ENCODE measurements at places on chromosomes 7 and 10.

- peak; percentile 78 for DNase-seq
These were observed 18.9 kb upstream of the DNAJC1 start for GRCh38 chr10:22022257-22023032.

- DNase-seq = no peak
These were observed 95.8 kb upstream of the CREB5 start for GRCh38 chr7:28316489-28316888.

DNA sequence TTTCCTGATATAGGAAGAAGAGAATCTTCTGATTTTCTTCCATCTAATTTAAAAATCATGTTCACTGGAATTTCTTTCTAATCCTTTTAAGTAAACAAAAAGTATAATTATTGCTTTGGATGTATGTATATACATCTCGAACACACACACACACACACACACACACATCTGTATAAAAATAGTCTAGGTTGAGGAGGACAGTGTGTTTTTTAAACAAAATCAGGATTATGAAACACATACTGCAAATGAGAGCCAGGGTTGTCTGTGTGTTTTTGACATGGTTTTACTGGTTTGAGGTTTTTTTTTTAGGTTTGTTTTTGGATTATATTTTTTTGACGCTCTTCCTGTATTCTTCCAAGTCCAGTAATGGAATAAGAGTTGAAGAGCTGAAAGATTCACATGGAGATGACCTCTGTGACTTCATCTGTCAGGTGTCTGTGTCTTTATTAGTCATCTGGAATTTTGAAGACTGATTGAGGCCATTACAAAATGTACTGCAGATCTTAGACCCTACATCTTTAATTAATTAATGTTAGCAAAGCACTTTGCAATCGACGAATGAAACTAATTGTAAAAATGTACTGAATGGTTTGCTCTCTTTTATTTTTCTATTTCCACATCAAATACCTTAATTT is 237.1 kb downstream of the SUGCT start:
- DNase-seq = no peak

- DNase-seq = no peak
These were observed 351.2 kb downstream of the GFRA1 start for GRCh38 chr10:115921795-115922194.

DNA sequence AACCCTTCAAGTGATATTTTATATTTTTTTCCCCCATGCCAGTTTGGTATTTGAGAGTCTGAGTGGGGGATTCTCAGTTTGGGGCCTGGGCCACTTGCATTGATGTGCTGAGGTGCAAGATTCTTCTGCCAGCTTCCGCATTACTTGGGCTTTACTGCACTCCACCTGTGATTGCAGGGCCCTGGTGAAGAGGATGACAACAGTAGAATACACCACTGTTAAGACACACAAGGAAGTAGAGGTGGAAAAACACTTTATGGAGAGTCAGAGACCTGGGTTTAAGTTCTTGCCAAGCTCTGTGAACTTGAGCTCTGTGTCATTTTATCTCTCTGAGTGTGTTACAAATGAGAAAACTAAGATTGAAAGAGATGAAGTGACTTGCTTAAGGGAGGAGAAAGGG is 209.4 kb downstream of the LRMDA start:
- no peak for DNase-seq

DNA sequence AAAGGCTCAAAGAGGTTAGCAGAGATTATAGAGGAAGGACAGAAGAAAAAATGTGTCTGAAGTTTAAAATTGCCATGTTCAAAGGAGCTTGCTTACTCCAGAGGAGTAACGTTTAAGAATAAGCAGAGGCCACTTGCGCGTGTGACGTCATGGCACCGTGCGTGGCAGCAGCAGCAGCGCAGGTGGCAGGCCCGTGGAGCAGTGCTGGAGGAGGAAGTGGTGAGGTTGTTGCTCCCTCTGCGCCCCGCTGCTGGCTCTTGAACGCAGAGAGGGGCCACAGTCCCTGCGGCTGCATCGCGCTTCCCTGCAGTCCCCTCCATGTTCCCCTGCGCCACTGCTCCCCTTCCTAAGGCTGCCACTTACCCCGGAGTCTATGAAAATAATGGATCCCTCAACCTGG is 37.5 kb downstream of the GDI2 start:
- no peak for DNase-seq

DNA sequence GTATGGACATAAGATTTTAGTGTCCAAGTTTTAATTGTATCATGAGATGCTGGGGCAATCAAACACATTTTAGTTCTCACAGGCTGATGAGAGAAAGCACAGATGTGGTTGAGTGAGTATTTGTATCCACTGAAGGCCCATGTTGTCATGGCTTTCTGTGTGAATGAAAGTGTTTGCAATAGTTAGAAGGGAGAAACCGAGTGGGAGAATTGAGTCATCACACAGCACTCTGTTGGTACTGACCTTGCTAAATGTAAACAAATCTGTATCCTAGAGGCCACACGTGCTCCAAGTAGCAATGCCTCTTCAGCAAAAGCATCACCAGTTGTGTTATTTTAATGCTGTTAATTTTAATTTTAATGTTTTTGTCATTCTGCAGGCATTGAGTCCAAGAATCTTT is 121.2 kb downstream of the EMX2 start:
- no peak for DNase-seq

GRCh38 chr7:141754939-141755338 is 9.0 kb upstream of the TAS2R3 start:
- no peak for DNase-seq

DNA sequence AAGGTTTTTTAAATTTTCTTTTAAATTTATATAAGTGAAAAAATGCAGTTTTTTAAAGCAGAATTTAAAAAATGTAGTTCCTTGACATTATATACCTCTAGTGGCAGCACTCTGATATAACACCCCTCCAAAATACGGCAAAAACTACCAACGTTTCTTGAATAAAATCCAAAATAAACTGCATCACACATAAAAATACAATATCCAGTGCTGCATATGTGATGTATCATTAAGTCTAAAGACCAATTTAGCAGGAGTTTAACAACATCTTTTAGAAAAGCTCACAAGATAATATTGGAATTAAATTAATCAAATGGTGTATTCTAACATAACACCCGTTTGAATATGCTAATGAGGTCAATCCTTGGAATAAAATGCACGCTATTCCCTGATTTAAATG is 1.4 kb downstream of the TCERG1L start:
- DNase-seq = no peak

DNA sequence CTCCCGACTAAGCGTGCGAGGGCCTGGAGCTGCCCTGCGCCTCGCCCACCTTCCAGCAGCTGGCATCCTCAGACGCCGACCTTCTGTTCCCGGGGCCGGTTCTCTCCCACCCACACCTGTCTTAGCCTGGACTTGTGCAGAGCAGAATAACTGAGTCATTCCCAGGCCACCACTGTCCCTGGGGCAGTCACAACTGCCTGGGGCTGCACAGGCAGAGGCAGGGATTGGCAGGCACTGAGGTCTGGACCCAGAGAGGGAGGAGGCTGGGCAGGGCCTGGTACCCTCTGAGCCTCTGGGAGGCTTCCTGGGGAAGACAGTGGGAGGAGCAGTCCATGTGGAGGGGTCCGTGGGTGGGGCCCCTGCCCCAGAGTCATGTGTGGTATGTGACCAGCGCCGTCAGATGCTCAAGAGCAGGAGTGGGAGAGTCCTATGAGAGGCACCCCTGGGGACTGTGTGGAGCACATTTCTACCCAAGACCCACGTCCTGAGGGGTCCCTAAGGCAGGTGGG is 74.3 kb downstream of the NKX6-2 start:
- DNase-seq = no peak

GRCh38 chr10:71300555-71301370 is 18.3 kb upstream of the SLC29A3 start:
- DNase-seq = no peak

GRCh38 chr7:36874041-36874440 is 149.7 kb upstream of the AOAH start:
- DNase-seq = no peak

DNA sequence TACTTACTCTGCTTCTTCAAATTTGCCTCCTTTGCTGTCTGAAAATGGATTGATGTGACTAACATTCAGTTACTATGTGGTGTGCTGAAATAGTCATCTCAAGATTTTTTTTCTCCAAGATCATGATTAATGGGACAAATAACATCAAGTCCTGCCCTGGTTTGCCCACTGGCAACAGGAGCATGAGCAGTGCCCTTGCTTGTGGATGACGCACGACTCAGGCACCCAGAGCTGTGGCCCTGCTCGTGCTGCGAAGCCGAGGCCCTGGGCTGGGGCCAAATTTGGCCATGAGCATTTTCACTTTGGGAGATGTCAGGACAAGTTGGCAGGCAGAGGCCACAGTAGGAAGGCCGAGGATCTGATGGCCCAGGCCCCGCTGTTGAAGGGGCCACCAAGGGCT is 239.8 kb upstream of the IGFBP3 start:
- no peak for DNase-seq

DNA sequence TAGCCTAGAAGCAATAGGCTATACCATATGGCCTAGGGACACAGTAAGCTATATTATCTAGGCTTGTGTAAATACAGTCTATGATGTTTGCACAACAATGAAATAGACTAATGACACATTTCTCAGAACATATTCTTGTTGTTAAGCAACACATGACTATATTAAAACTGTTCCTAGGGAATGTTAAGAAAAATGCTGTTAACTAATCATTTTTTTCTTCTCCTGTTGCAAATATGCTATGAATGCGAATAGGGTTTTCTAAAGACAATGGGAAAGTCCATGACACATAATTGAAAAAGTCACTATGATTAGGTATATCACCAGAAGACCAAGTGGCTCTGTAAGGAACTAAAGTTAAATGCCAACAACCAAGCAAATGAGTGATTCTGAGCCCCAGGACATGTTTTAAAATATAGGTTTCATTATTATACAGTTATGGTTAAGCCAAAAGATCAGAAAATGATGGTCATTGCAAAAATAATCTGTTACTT is 454.0 kb upstream of the SORCS1 start:
- DNase-seq = no peak

- DNase-seq = no peak
These were observed 445.8 kb downstream of the AUTS2 start for GRCh38 chr7:70044064-70044463.

- DNase-seq = no peak
These were observed 22.5 kb downstream of the ADCY1 start for GRCh38 chr7:45596665-45597095.

DNA sequence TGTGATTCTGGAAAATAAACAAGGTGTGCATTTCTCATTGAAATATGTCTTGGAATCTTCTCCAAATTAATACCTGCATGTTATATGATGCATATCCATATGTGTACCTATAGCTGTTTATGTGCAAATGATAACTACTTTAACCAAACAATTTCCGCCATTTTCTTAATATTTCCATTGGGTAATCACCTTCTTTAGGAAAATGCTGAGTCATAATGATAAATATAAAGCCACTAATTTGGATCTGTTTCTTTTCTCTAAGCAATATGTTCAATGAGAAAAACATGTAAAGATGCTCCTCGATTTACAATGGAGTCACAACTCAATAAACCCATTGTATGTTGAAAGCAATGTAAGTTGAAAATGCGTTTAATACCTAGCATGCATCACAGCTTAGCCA is 574.4 kb downstream of the CNTNAP2 start:
- no peak for DNase-seq

DNA sequence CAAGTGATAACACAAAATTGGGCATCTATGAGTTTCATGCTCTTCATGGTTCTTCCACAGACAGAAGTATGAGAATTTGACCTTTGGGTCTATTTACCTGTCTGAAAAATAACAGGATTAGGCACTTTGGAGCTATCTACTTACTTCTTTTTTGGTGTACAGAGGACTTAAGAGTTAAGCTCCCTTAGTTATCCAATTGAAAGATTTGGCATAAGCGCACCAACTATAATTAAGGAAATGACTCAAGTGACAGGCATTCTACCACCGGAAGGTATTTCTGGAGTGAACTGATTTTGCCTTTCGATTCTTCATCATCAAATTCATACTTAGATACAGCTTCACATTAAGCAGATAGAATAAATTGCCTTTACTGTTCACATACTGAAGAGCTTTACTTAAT is 43.9 kb downstream of the IFIT5 start:
- DNase-seq = no peak

DNA sequence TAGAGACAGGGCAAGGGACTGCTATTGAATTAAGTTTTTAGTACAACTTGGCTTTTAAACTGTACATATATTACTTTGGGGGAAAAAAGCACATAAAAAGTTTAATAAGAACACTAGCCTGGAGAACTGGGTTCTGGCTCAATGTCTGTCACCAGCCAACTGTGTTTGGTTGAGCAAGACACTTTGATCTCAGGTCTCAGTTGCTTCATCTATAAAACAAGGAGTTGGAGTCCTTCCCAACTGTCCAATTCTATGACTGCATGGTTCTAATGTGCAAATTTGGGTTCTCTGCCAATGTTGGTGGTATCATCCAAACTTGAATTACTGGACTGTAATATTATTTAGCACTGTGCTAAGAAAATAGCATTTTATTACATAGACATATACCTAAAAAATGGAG is 50.3 kb downstream of the ATXN7L1 start:
- DNase-seq = no peak

- no peak for DNase-seq
These were observed 34.1 kb upstream of the NUB1 start for GRCh38 chr7:151307536-151307935.

DNA sequence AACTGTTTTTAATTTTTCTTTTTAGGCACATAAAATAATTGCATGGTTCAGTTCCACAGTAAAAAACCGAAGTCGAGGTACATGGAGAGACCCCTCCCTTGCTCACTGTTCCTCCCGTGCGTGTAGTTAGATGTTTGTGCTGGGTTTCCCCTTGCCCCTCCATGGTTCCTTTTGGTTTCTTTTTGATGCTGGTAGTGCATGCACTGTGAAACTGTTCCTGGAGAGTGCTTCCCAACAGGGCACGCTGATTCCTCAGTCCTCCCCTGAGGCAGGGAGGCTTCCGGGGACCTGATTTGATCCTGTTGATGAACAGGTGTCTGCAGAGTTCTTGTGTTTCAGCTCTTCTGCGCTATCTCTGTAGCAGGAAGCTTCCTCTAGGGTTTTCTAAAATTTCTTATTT is 69.5 kb downstream of the ADCY1 start:
- DNase-seq = no peak

- no peak for DNase-seq
These were observed 17.2 kb downstream of the NODAL start for GRCh38 chr10:70424320-70424719.

DNA sequence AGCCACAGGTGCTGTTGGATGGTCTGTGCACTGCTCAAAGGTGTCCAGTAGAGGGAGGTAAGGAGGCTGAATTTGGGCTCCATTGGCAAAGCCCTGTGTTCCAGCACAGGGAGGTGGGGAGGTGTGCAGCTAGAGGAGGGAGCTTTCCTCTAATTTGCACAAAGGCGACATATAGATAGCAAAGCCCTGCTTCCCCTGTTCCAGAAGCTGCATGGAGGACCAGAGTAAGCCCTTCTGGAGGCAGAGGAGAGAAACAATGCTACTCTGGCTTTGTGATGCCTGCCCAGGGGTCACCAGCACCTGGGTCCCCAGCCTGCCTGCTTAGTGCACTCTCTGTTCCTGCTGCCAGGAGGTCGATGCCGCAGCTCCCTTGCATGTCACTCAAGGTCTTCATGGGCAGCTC is 3.4 kb upstream of the ARHGAP22 start:
- DNase-seq = no peak

DNA sequence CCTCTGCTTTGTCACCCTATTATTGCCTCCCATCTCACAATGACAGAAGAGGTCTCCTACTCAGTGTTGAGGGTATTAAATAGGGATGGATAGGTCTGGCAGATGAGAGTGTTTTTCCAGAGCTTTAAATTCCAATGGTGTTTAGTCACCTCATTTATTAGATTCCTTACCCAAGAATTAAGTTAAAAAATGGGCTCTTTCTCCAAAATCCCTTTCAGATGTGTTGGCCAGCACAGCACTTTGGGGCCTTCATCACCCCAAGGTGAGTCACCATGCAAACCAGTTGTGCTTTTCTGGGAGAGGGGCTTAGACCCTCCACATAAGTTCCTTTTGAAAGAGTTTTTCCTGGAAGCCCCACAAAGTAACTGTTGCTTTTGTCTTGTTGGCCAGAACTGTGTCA is 78.4 kb downstream of the CYP26A1 start:
- DNase-seq = no peak

Data from DMS 273 treated with DMSO at 0.1 percent for 48 hours (cell line).